Lower lobe of right lung (tissue), 2 donors: ENCODE measurements at places on chromosomes 1 and 21. TPM values are rescaled to one million over a fixed set of nuclear protein-coding genes. Genes with fewer than 3 reads are reported as not detected.

Gene DYNLT5
- 5.9 TPM for total RNA-seq

Gene EPHA10
- total RNA-seq = 0.53 TPM

Gene GLIS1
- not detected for total RNA-seq

Gene SHISAL2A
- total RNA-seq = 1.6 TPM

Gene SKI
- total RNA-seq = 90.0 TPM

Gene TIAM1
- 45.5 TPM for total RNA-seq

Gene TNFRSF9
- total RNA-seq = 0.47 TPM

Gene ADORA1
- 4.1 TPM for total RNA-seq

Gene KCNK2
- not detected for total RNA-seq

Gene FCRL1
- total RNA-seq = 4.2 TPM

Gene C1orf116
- total RNA-seq = 123 TPM

Gene G0S2
- 19.9 TPM for total RNA-seq

Gene SMIM1
- total RNA-seq = 8.5 TPM

- no peak for DNase-seq
Observed at GRCh38 chr1:65979136-65980044, 186.7 kb downstream of the PDE4B start.

GRCh38 chr21:14737922-14738321, 191.8 kb upstream of the SAMSN1 start:
- no peak for DNase-seq

DNA sequence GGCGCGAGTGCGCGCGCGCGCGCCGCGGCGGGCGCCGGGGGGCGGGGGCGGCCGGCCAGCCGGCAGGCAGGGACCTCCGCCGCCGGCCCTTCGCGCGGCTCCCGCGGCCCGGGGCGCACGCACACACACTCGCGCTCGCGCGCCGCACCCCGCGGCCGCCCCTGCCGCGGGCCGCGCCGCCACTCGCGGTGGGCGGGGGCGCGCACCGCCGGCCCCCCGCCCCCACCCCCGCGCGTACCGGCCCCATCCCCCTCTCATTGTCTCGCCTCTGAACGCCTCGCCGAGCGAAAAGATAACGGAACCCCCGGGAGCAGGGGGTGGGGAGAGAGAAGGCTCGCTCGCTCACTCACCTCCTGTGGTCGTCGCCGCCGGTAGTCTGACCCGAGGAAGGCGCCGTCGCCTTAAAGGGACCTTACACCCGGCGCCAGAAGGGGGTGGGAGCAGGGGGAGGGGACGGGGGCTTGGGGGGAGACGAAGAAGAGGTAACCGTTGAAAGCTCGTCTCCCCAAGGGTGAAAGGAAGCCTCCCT, 428 bp downstream of the POGZ start:
- peak; percentile 82 for DNase-seq

DNA sequence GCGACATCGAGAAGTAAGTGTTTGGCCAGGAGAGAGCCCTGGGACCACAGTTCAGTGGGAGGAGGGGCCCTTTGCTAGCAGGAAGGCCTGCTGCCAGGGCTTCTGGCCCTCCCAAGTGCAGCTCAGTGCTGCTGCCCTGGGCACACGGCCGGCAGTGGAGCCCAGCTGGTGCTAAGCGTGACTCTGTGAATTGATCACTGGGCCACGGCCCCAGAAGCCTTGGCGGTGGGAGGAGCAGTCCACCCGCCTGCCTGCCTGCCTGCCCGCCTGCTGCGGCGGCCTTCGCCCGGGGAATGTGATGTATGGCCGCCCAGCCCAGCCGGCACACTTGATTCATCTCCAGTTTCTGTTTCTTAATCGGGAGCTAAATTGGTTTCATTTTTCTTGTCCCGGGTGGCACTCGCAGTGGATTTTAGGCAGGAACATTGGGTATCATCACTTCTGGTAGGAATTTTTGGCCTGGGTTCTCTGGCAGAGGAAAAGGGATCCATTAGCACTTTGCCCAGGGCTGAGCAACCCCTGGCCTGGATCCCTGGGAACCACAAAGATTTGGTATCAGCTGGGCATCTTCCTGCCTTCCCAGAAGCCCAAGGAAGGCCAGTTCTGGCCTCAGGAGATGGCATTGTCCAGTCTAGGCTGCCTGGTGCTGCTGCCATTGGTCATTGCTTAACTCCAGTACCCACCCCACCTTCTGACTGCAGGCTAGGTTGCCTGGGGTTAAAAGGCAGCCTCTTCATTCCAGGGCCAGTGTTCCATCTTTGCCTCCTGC, 28.6 kb downstream of the TMEM53 start:
- DNase-seq = no peak

DNA sequence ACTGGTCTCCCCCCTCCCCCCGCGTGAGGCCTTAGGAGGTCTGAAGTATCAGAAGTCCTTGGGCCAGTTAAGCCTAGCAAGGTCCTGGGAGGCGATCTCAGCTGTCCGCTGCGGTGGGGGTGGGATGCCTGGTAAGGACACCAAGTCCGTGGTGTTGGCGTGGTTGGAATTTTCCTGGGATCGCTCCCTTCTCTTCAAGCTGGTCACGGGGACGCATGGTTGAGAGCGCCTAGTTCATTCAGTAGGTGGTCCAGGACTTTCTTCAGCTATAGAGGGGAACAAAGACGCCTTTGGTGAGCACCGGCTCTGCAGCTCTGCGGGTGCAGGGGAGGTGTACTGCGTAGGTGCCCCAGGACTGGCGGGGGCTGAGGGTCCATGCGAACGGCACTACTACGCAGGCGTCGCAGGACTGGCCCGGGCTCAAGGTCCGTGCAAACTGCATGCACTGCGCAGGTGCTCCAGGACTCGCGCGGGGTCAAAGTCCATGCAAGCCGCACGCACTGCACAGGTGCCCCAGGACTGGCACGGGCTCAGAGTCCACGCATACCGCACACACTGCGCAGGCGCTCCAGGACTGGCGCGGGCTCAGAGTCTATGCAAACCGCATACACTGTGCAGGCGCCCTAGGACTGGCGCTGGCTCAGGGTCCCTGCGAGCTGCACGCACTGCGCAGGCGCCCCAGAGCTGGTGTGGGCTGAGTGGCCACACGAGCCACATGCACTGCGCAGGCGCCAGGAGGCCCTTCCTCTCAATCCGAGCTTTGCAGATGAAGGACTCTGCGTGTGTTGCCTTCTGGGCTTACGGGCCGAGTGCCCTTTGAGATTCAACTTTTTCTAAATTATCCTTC, 36.6 kb upstream of the HMGN1 start:
- DNase-seq = peak; percentile 90

GRCh38 chr1:203182387-203182953, 4.0 kb downstream of the CHI3L1 start:
- DNase-seq = no peak

DNA sequence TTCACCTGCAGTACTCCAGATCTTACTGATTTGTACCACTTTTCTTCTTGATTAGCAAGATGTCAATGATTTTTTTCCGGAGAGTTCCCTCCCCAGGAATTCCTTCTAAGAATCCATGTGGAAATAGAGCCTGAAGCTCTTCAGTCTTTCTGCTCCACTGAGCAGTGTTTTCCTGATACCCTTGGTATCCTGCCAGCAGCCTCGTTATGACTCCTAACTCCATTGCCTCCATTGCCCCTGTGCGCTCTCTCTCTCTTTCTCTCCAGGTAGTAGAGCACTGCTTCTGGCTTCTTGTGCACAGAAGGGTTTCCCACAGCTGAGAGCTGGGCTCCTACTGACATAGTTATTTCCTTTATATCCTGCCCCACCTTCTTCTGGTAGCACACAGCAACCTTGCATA, 12.2 kb downstream of the UBE2U start:
- DNase-seq = no peak

DNA sequence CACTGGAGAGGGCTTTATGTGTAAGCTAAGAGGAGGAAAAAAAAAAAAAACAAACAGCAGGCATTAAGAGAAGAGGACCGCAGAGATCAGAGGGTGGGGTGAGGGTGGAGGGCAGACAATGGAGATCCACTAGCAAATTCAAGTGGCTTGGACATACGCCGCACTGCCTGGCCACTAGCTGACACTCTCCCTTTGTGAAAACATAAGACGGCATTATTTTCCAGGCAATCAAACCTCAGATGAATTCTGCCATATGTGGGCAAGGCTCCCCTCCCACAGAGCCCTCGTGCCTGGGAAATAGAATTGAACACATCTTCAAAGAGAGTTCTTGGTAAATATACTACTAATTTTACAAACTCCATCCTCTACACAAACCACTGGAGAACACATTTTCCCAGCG, 53.6 kb downstream of the ERG start:
- no peak for DNase-seq

DNA sequence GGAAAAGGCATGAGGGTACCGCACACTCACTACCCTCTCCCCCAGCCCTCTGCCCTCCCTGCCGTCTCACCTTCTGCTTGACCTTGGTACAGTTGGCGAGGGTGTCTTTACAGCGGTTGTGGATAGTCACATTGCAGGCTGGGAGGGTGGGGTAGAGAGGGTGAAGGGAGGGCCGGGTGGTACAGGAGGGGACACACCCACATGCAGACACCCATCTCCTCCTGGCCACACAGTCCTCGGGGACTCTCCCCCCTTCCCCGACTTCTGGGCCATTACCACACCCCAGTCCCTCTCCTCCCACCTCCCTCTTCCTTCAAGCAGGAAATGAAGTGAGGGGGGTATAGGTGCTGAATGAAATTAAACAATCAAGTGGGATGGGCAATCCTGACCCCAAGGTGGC, 11.6 kb downstream of the ARHGEF2 start:
- no peak for DNase-seq

GRCh38 chr21:17572431-17572830, 40.3 kb downstream of the BTG3 start:
- no peak for DNase-seq

GRCh38 chr1:163120372-163120771, 51.2 kb downstream of the RGS4 start:
- no peak for DNase-seq

- no peak for DNase-seq
Observed at GRCh38 chr1:56339786-56340465, 239.4 kb downstream of the PLPP3 start.

DNA sequence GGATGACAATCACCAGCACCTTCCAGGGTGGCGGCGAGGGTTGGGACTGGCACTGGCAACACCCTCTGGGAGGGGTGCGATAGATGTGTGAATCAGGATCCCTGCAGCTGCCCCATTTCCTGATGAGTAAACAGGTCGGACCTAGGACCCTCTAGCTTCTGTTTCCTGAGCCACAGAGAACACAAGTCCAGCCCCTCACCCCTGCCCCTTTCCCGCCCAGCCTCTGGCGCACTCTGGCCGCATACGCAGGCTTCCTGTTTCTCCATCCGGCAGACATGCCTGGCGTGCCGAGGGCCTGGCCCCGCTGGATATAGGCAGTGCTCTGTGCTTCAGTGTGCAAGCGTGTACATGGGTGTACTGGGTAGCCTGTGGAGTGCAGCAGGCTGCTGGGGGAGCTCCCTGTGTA, 4.6 kb downstream of the PEAR1 start:
- DNase-seq = peak; percentile 63

- DNase-seq = no peak
Observed at GRCh38 chr1:34188418-34188817, 11.7 kb downstream of the C1orf94 start.

- DNase-seq = no peak
Observed at GRCh38 chr1:183230413-183230812, 44.3 kb downstream of the LAMC2 start.

- DNase-seq = no peak
Observed at GRCh38 chr1:71157151-71157550, 76.3 kb upstream of the ZRANB2 start.
